ENCODE measurements at places on chromosomes 3 and 15.

GRCh38 chr15:63372753-63373152 lies 8.9 kb downstream of the CA12 start:
- DNase-seq: no peak

DNA sequence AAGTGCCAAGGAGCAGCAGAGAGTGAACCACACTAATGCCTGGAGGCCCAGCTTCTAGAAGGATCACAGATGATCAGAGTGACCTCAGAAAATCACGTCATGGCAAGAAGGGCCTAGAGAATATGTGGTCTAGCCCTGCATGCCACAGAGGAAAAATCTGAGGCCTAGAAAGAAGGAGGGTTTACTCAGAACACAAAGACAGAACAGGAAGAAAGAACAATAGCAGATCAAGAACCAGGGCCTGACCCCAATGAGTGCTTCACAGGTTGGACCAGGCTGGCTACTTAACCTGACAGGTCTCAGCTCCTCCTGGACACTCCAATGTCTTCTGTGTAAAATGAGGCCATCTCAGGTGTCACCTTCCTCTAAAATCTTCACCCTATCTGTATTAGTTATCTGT lies 14.2 kb downstream of the RAB6B start:
- no peak for DNase-seq

- DNase-seq: no peak
Observed at GRCh38 chr15:37765786-37766185, 168.7 kb upstream of the TMCO5A start.

- no peak for DNase-seq
Observed at GRCh38 chr3:123075359-123075758, 8.5 kb downstream of the PDIA5 start.

- no peak for DNase-seq
Observed at GRCh38 chr15:34837246-34838016, 42.1 kb upstream of the ACTC1 start.

DNA sequence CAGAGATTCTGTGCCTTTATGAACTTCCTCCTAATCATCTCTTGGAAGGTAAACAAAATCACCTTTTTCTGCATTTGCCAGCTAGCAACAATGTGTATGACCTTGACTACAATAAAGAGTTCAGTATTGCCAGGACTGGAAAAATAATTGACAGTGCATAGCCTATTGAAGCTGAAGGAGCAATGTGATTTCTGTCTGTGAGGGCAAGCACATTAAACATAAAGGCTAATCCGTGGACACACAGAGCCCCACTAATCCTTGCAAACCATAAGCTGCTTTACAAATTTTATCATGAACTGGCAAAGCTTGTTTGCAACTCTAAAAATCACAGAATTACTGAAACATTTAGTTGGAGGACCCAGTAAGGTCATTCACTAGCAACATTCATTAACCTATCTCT lies 563.8 kb downstream of the PYDC2 start:
- DNase-seq: no peak

DNA sequence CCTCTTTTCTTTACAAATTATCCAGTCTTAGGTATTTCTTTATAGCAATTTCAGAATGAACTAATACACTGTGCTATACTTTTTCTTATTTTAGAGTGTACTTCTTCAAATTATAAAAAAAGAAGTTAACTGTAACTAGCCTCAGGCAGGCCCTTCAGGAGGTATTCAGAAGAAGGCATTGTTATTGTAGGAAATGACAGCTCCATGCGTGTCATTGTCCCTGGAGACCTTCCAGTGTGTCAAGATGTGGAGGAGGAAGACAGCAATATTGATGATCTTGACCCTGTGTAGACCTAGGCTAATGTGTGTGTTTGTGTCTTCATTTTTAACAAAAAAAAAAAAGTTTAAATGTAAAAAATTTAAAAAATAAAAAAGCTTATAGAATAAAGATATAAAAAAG lies 55.5 kb downstream of the IL12A start:
- no peak for DNase-seq

DNA sequence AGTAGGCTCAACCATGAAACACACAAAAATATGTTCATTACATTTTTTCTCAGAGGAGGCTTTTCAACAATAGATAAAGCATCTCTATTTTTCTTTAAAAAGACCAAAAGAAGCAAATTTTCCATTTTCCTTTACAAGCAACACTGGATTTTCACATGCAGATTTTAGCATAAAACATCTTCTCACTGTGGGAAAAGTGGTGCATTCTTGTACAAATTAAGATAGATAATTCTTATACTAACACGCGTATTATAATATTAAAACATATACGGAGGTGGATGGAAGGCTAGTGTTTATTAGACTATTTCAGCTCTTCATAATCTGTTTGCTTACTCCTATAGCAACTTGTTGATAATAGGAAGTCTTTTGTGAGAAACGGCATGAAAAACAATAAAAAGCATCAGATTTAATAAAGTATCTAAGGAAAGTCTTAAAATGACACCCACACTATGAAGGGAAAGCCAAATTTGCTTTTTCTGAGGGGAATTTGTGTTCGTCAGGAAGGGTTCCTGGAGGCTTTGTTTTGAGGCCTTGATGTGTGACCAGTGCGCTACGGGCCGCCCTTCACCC lies 529.6 kb downstream of the SOX2 start:
- DNase-seq: no peak

- no peak for DNase-seq
Observed at GRCh38 chr3:58203541-58203940, 7.2 kb downstream of the DNASE1L3 start.

GRCh38 chr3:124560666-124561215 lies 169.5 kb upstream of the UMPS start:
- no peak for DNase-seq

GRCh38 chr3:112813723-112814171 lies 32.9 kb downstream of the CD200R1L start:
- DNase-seq: no peak

DNA sequence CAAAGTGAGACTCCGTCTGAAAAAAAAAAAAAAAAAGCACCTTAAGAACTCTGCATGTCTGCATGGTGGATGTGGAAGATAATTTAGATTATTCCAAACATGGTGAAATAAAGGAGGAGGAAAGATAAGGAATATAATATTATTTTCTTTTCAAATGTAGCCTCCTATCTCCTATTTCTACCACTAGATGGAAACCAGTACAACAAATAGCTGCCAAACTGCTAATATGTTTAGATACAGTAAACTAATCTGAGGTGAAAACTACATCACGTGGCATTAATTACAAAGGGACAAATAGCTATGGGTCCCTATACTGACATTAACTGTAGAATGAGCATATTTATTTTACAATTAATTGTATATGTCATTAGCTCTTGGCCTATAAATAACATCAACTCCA lies 197.8 kb downstream of the TBC1D5 start:
- DNase-seq: no peak

- DNase-seq: no peak
Observed at GRCh38 chr3:8482960-8483665, 18.5 kb upstream of the LMCD1 start.

DNA sequence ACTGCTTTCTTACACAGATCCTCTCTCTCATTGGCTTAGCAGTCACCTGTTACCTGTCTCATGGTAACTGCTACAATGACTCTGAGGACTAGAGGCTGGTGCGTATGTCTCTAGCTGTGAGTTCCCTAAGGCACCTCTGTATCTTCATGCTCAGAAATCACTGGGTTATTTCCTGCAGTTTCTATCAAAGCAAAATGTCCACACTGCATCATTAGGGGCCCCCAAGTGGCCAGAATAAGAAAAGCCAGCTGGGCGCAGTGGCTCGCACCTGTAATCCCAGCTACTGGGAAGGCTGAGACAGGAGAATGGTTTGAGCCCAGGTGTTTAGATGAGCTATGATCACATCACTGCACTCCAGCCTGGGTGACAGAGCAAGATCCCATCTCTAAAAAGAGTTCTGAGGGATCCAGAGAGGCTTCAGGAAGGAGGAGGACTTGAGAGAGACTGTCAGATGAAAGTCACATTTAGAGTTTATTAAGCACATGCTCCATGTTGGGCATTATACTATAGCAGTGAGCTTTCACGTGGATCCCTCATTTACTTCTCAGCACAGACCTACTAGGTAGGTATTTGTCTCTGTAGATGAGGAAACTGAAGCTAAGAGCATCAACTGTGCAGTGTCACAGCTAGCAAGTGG lies 2.3 kb upstream of the VPS18 start:
- no peak for DNase-seq

GRCh38 chr15:85636351-85636750 lies 158.4 kb downstream of the KLHL25 start:
- DNase-seq: no peak

DNA sequence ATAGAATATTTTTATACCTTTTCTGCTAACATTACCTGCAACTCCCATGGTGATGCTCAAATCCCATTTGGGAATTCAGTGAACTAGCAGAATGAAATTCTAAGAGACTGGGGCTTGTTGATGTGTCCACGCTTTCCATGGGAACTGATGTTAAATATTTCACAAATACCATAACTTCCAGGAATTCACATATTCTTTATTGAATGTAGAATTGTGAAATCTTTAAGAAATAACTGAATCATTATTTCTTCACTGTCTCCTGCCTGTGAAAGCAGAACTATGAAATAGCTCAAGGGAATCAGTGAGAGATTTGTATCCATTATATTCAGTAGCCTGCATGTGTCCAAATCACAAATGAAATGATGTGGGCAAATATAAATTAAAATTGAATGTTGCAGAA lies 130.8 kb downstream of the SERPINI1 start:
- no peak for DNase-seq

DNA sequence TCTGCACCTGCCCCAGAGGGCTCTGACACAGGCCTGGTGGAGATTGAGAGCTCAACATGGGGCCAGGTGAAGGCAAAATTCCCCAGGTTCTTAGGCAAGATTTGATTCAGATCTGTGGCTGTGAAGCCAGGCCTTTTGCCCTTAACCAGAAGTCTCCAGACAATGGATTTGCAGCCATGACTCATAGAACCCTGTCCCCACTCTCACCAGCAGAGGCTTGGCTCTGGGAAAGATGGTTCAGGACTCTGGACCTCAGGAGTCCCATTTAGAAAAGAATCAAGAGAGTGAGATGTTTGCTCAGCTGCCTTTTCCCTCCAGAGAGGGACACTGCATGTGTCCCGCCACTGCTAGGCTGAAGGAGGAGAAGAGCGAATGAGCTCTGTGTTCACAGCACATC lies 361.4 kb upstream of the ICE2 start:
- no peak for DNase-seq

DNA sequence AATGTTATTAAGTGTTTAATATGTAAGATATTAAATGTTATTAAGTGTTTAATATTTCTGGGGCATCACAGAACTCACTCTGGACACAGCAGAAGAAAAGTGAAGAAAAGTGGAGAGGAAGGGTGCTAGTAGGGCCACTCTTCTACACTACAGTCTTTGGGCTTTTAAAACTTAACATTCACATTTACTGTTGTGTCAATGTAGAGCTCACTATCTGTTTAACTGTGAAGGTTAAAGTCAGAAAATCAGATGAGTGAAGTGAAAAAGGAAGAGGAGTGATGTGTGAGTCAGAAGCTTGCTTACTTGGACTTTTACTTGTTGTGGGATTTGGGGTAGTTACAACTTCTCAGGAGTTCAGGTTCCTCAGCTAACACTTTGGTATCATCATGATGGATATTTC lies 145.3 kb upstream of the DNAJC19 start:
- DNase-seq: no peak

- DNase-seq: no peak
Observed at GRCh38 chr3:41418961-41419691, 219.8 kb downstream of the CTNNB1 start.

DNA sequence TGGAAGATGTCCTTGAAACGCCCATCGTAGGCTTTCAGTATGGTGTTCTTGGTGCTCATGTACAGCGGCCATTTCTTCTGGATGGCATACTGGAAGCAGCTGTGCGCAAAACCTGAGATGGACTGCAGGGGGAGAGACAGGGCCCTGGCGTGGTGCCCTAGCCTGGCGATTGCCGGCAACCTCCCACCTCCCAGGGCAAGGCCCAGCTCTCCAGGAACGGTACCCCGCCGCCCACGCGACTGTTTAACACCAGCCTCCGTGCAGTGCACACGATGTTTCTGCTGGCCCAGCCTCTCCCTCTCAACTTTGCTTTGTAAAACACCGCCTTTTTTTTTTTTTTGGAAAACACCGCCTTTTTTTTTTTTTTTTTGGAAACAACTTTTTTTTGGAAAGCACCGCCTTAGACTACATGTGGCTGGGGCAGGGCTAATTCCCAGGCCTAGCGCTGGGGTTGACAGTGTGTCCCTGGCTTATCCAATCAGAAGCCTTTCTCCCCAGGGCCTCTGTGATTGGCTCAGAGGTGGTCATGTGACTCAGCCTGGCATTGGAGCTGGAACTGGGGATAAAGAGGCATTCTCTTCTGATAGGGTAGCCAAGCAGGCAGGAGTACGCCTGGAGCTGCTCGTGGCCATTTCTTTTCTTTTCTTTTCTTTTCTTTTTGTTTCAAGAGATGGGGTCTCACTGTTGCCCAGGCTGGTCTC lies 14.7 kb downstream of the IDH2 start:
- no peak for DNase-seq

DNA sequence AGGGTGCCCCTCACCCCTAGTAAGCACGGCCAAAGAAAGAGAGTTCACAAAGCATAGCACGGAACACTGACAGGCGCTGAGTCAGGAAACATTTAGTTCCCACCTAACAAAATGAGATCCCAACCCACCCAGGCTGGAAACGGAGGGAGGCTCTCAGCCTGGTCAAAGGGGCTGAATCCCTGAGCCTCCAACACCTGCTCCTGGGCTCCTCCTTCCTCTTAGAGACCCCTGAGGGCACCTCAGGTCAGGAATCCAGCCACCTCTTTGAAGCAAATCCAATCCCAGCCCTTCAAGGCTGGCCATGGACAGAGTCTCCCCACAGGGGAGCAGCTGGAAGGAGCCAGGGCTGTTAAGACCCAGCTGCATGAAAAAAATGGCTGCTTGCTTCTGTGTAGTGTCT lies 154.4 kb upstream of the HES1 start:
- no peak for DNase-seq

DNA sequence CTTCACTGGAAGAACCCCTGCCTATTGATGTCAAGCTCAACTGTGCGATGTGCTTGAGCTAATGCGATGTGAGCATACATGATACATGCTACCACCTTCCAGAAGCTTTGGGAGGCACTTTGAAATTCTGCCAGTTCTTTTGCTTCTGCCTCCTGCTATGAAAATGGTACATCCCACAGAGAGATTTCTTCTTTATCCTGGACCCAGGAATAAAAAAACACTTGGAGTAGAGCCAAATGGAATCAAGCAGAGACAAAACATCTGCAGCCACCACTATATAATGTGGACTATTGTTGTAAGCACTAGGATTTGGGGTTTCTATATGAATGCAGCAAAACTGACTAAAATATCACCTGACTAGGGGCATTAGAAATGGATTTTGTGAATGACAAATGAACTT lies 119.9 kb upstream of the GAP43 start:
- DNase-seq: no peak
